ENCODE measurements at places on chromosomes 5 and 9.

- no peak for DNase-seq
Observed at GRCh38 chr9:37253377-37253937, 133.1 kb downstream of the ZCCHC7 start.

- no peak for DNase-seq
Observed at GRCh38 chr9:136023410-136024225, 62.4 kb upstream of the UBAC1 start.

DNA sequence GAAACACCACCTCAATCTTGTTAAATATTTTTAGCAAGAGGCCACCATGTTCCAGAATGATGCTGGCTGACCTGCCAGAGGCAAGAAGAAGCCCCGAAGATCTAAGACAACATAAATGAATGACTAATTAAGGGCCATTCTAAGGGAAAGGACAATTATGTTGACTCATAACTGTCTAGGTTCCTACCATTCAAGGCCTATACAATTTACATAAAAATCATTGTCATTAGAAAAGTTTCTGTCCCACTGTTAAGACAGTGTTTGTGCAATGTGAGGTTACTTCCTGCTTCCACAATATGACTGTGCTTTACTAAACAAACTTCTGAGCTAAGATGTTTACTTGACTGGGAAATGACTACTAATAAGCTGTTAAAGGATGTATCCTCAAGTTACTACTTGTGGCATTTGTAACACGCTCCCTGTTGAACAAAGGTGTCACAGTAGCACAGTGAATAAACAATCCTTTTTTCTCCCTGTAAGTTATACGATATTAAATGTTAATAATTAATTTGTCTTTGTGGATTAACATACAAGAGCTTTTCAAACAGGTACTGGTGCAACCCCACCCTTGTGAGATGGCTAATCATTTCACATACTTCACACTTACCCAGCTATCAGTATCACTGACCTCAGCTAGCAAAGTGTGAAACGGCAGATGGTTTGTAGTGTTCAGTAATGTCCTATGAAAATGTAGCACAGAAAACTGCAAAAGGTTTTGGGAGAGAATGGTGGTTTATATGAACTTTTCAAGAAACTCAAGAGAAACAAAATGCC lies 195.8 kb downstream of the EFNA5 start:
- no peak for DNase-seq

GRCh38 chr5:151154931-151155774 lies 2.4 kb downstream of the ANXA6 start:
- DNase-seq = no peak

GRCh38 chr5:180959661-180960060 lies 29.0 kb upstream of the BTNL3 start:
- no peak for DNase-seq

DNA sequence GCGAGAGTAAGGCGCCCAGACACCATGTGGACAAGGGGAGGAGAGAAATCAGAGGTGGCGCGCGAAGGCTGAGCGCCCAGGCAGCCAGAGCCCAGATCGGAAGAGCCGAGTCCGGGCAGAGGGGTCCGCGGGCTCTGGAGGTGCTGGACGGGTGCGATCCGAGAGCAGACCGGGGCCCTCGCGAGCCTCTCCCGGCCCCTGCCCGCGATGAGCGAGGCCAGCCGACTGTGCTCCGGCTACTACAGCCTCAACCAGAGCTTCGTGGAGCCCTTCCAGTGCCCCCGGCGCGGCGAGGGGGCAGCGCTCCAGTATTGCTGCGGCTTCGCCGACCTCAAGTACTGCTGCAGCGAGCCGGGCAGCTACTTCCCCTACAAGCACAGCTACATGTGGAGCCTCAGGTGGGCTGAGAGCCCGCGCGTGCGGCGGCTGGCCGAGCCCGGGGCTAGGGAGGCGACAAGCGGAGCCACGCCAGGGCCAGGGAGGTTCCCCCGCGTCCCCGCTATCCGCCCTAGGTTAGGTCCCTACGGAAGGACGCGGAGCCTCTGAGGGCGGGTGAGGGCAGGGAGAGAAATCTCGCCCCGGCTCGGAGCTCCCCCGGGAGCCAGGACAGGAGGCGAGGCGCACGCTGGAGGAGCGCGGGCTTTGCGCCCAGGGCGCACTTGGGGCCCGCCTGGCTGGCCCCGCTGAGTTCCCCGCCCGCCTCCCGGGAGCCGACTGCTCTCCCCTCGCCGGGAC lies at the start of gene SHISAL2B:
TSS of gene SHISAL2B (plus strand) at position 87 of the 735 bp plus-strand sequence. CDS start at position 208, 121 bp downstream.
- DNase-seq = no peak

- DNase-seq = no peak
Observed at GRCh38 chr5:170591054-170591453, 87.2 kb downstream of the KCNIP1 start.

- no peak for DNase-seq
Observed at GRCh38 chr9:133730994-133731715, 7.0 kb downstream of the SARDH start.

- no peak for DNase-seq
Observed at GRCh38 chr5:44862808-44863207, 54.1 kb downstream of the MRPS30 start.

- no peak for DNase-seq
Observed at GRCh38 chr9:119986205-119986604, 593.8 kb downstream of the CDK5RAP2 start.
